Stimulated activated CD4-positive, alpha-beta T cell treated with anti-CD3 and anti-CD28 coated beads, Interleukin-15, amount 100 ng/mL, for 48 hours (primary cell): ENCODE measurements at places on chromosomes 4 and X.

DNA sequence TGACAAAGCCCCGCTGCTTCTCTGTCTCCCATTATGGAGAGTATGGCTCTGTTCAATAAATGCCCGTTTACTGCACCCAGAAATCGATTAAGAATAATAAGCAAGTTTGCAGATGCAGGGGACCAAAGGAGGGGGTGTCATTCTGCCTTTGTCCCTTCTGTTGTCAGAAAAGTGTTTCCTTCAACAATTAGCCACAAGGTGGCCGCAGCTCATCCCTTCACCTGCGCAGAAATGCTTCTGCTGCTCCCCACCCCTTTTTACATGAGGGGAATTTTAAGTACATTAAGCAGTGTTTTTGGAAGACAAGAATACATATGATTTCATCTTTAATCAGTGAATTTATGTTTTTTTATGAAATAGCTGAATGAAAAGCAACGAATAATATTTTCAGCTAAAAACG, 175.6 kb upstream of the ARX start:
- DNase-seq: no peak

DNA sequence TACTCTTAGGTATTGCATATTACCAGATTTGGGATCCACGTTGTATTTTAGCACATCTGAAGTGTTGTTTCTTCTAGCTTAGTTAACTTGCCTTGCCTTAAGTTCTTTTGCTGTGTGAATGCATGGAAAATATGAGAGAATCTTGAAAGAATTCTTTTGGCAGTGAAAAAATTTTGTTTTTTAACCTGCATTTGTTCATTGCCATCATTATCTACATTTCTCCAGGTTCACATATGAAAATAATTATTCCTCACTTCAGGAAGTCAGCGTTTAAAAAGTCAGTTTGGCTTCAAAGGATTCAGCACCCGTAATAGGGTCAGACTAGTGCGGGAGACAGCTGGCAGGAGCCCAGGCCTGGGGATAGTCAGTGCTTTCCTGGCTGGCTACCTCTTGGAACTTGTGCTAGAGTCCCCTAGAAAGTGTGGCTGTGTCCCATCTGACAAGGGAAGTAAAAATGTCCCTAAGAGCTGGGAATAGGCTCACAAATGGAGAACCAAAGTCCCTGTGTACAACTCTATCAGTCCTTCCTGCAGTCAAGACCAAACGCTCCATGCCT, 251.9 kb upstream of the KLF3 start:
- DNase-seq: no peak

- no peak for DNase-seq
These were observed 100.2 kb downstream of the FIP1L1 start for GRCh38 chr4:53477636-53478035.

DNA sequence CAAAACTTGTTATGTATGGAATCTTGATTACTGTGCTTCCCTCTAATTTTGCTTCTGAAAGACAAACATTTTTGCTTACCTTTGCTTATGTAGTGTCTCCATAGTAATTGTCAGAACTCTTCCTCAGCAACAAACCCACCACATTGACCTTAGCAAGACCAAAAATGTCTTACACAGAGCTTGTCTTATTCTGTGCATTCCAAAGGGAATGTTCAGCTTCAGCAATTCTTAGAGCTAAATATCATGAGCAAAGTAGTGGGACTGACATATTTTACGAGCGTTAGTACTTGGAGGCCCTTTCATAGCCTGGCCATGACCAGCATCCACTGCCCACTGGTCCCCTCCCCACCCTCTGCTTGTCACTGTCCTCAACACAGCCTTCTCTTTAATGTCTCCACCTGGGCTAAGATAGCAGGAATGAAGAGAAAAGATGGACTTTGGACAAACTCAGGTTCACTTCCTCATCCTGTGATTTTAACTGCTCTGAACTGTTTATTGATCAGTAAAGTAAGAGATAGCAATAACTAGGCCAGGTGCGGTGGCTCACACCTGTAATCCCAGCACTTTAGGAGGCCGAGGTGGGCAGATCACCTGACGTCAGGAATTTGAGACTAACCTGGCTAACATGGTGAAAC, 15.5 kb upstream of the SH3D19 start:
- DNase-seq: no peak

DNA sequence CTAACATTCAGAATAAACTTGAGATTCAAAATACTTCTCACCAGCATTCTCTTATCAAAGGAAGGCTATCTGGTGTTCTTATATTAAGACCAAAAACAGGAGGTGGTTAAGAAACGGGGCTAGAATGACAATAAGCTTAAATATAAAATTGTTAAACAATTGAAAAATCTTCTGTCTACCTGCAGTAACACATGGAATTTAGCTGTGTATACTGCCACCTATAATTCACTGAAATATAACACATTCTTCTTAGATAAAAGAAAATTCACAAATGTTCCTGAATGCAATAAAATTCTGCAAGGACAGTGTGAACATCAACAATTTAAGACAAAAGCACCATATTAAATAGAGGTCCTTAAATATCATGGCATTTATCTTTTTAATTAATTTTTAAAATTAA, 11.5 kb upstream of the PCDH10 start:
- DNase-seq: no peak

- DNase-seq: no peak
These were observed 41.5 kb upstream of the RELL1 start for GRCh38 chr4:37727635-37728034.

DNA sequence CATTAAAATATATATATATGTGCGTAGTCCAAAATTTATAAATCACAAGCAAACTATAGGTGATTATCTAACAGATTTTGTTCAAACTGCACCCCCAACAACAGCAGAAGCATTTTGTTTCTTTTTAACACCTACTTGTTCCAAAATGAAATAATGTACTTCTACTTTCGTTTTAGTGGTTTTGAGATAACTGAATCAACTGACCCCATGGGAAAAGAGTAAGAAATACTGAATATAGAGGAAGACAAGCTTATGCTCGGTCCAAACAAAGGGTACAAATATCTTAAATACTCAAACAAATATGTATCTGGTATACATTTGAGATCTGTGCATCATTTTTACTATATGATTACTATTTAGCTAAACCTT, 22.4 kb downstream of the MAP7D3 start:
- no peak for DNase-seq

GRCh38 chr4:47907089-47907646, 7.2 kb downstream of the NFXL1 start:
- DNase-seq: no peak

DNA sequence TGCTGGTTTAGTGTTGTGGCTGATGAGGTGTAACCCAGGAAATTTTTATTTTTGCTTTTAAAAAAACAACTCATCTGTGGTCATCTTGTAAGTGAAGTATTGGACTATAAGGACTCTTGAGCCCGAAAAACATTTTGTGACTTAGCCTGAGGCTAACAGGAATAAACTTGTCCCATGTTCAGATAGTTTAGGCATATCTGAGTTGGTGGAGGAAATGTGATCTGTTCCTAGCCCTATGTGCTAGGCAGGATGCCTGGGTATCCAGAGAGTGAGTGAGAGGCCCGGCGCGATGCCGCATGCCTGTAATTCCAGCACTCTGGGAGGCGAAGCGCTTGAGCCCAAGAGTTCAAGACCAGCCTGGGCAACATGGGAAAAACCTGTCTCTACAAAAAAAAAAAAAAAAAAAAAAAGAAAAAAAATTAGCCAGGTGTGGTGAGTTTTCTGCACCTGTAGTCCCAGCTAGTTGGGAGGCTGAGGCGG, 3.7 kb downstream of the SMS start:
- no peak for DNase-seq

DNA sequence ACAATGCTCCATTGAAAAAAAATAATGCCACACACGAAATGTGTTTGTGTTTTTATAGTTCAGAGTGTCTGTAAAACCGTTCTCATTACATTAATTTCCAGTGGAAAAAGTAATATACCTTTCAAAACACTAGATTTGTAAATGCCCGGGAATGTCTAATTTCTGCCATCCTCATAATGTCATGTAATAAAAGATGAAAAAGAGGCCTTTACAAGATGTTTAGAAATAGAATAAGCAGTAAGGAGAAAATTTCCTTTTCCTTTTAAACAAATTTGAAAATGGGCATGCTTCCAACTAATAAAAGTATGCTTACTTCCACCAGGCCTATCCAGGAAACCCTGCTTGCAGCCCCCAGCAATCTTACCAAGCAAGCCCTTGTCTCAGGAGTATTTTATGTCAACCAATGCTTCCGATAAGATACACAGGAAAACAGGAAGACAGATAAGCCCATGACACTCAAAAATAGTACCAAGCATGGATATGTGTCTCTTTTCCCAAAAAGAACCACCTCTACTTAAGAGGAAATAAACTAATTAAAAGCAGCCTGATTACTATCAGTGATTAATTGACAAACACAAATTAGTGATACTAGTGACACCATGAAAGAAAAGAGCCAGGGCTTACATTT, 894.7 kb upstream of the INTU start:
- no peak for DNase-seq

GRCh38 chrX:149495573-149496071, 9.5 kb downstream of the IDS start:
- DNase-seq: no peak

DNA sequence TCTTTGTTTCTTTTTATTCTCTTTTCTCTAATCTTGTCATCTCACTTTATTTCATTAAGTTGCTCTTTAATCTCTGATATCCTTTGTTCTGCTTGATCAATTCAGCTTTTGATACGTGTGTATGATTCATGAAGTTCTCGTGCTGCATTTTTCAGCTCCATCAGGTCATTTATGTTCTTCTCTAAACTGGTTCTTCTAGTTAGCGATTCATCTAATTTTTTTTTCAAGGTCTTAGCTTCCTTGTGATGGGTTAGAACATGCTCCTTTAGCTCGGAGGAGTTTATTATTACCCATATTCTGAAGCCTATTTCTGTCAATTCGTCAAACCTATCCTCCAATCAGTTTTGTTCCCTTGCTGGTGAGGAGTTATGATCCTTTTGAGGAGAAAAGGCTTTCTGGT, 1045.0 kb upstream of the ADGRL3 start:
- DNase-seq: no peak

DNA sequence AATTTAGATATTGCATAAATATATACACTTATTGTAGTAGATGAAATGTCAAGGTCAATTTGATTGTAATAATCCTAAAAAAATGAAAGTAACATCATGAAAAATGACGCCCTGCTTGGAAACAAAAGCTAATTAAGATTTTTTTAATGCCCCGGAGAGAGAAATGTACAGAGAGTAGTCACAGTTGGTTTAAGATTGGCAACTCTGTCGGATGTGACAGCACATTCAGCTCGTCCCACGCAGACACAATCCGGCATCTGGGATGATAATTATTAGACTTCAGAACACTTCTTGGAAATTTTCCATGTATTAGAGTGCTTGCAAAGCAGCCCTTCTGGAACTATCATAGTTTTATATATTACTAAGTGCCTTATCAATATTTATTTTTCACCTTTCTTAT, 478.0 kb downstream of the PDHA2 start:
- DNase-seq: no peak

GRCh38 chr4:57113870-57114269, 3.7 kb upstream of the IGFBP7 start:
- no peak for DNase-seq

- no peak for DNase-seq
These were observed 93.9 kb downstream of the MID1 start for GRCh38 chrX:10526451-10526850.

DNA sequence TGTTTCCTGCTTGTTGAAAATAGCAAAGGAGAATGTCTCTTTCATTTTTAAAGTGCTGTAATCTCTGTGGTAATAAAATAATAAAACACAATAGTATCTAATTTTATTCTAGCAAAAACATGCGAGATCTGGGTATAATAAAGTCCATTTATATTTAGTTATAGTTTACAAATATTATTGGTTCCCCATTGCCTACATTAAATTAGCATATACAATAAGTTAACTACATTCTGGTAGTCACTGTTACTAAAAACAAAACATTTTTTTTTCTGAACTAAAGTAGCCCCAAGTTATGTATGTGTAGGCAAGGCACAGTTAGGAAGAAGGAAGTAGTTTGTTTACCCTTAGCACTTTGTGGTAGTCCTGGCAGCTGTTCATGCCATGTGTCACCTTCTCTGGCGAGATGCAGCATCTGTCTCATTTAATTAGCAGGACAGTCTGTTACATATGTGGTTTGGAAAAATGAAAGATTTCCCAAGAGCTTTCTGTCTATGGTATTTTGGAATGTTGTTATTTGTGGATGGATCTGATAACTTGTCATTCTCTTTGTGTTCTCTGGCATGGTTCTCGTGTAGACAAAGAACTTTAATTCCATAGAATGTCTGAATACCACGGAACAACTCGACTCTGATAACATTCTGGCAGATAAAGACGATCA, 231.3 kb upstream of the PITX2 start:
- no peak for DNase-seq

GRCh38 chr4:98634061-98634460, 24.4 kb downstream of the TSPAN5 start:
- no peak for DNase-seq

- no peak for DNase-seq
These were observed 27.6 kb downstream of the QRFPR start for GRCh38 chr4:121353213-121353612.

DNA sequence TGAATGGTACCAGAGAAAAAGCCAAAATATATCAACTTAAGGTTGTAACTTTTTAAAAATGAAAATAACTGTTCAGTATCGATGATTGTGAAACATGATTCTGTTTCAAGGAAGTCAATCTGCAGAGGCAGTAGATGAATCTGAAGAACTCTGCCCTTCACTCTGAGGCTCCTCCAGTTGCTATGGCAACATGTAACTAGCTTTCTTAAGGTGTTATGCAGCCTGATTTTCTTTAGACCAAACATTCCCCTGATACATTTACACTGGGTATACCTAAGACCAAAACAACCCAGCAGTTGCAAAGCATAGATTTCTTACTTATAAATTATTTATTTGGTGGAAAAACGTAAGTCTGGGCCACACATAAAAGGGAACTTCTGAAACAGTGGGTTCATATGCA, 133.6 kb upstream of the RASGEF1B start:
- DNase-seq: no peak

- DNase-seq: no peak
These were observed 527.7 kb upstream of the CXorf51A start for GRCh38 chrX:147342197-147342596.

- no peak for DNase-seq
These were observed 12.3 kb upstream of the ZNF630 start for GRCh38 chrX:48083706-48084105.

- no peak for DNase-seq
These were observed 10.5 kb downstream of the CD99 start for GRCh38 chrX:2701600-2701999.

- DNase-seq: no peak
These were observed 85.5 kb downstream of the CAMK2D start for GRCh38 chr4:113675731-113676697.

GRCh38 chrX:126164689-126165400, 1.2 kb downstream of the DCAF12L2 start:
- no peak for DNase-seq

GRCh38 chr4:21733894-21734630, 214.5 kb downstream of the KCNIP4 start:
- DNase-seq: no peak
